ENCODE measurements at places on chromosomes 7 and 10. TPM values are rescaled to one million over a fixed set of nuclear protein-coding genes. Genes with fewer than 3 reads are reported as not detected.
A peak's percentile ranks its signal among the peaks of the same experiment; 100 is the strongest.

Gene C7orf33
- not detected for total RNA-seq

Gene CALCR
- total RNA-seq = not detected

- H3K4me3 ChIP-seq = no peak overlapping the region
- H3K36me3 ChIP-seq = peaks cover 14% of the 10 kb centered on the region
- H3K4me1 ChIP-seq = peaks cover 66% of the 10 kb centered on the region
These were observed 12.3 kb downstream of the ZYX start for GRCh38 chr7:143393267-143394041.

DNA sequence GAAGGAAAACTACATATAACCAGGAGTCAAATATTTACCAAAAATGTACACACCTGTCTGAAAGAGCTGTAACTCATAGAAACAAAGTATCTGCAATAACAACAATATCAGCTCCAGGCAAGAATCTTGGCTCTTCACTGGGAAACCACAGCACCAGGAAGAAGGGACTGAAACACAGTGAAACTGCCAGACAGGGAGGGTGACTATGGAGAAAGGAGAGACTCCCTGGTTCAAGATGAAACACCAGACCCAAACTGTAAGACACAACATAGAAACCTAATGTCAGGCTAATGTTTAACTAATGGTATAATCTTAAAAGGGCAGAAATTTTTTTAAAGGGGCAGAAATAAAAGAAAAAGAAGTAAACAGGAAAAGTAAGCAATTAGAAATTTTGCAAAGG lies 11.5 kb upstream of the TAS2R39 start:
- H3K4me3 ChIP-seq = no peak overlapping the region
- no peak for DNase-seq
- no peak overlapping the region for H3K27ac ChIP-seq
- H3K36me3 ChIP-seq = no peaks in the 10 kb centered on the region

DNA sequence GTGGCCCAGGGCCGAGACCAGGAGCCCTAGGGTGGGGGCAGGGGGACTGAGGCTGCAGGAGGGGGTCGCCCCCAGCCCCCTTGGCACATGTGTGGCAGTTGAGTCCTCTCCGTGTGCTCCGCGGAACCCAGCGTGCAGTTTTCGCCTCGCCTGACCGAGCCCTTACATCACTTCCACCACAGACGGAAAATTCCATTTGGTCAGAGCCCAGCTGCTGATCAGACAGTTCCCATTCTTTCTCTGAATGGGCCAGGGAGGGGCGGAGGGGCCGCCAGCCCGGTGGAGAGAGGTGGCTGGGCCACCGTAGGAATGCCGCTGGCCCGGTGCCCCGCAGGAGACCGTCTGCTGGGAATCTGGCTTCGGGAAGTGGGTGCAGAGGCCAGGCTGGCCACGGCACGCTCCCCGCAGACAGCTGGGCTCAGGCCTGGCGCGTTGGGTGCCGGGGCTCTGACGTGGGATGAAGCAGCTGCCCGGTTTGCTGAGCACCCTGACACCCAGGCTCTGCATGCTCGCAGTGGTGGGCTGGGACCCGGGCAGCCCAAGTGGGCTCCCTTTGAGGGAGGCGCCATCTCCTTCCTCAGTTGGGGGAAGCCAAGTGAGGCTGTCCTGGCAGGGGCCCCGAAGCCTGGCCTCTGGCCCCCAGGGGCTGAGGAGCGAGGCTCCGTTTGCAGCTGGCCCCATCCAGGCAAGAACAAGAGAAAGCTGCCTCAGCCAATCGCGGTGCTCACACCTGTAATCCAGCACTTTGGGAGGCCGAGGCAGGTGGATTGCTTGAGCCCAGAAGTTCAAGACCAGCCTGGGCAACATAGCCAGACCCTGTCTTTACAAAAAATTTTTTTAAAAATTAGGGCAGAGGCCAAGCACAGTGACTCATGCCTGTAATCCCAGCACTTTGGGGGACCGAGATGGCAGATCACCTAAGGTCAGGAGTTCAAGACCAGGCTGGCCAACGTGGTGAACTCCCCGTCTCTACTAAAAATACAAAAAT lies 9.9 kb downstream of the TTYH3 start:
- peaks cover 41% of the 10 kb centered on the region for H3K4me1 ChIP-seq
- DNase-seq = peak; percentile 99
- no peak overlapping the region for H3K4me3 ChIP-seq
- peak overlapping the region; percentile 94 for H3K27ac ChIP-seq
- no peaks in the 10 kb centered on the region for H3K27me3 ChIP-seq

Gene GIMAP6
- total RNA-seq = 87.8 TPM

DNA sequence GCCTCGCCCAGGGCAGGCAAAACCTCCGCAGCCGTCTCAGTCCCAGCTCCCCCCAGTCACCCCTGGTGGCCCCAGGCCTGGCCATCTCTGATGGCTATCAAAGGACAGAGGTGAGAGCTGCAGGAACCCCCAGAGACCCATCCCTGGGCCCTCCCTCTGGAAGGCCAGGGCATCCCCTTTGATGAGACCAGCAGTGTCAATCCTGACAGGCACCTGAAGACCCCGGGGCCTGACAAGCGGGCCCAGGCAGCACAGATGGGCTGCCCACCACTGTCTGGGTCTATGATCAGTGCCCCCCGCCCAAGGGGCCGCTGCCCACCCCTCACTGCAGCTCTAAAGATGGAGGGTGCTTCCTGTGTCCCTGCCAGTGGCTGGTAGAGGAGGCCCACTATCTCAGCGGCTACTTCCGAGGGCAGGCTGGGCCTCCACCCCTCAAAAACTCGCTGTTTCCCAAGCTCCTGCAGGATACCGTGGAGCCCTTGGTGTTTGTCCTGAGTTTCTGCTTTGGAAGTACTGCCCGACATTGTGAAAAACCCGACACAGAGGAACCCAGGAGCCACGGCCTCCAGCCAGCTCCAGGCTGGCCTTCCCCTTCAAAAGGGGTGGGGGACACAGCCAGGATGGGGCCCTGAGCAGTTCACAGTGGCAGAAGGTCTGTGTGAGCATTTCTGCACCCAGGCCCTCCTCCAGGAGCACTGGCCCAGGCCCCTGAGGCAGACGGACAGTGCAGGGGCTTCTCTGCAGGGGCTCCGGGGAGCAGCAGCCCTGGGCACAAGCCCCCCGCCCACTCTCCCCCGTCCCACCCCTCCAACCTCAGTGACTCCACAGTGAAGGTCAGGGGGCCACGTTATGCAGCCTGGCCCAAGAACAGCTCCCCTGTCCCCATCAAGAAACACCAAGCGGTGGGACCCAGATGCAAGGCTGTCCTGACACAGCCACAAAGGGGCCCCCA lies 99.2 kb downstream of the PDGFA start:
- no peaks in the 10 kb centered on the region for H3K27me3 ChIP-seq
- no peak for DNase-seq
- H3K36me3 ChIP-seq = no peaks in the 10 kb centered on the region
- no peak overlapping the region for H3K4me3 ChIP-seq

Gene COL28A1
- not detected for total RNA-seq

Gene CYP2C9
- total RNA-seq = not detected

Gene HOXA11
- total RNA-seq = 16.7 TPM

DNA sequence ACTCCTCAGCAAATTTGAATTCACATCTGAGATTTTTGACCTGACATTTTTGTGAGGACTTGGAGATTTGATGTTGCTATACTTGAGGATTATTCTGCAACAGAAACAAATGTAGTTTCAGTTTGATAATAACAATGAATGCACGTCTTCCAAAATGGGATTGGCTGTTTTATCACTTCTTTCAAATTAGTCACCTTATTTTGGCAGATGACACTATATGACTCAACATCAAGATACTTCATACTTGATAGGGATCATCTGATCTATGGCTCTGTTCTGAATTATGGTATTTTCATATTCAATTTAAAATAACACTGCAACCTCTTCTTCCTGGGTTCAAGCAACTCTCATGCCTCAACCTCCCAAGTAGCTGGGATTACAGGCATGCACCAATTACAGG lies 24.2 kb downstream of the ARL5B start:
- H3K27ac ChIP-seq = no peak overlapping the region
- H3K27me3 ChIP-seq = no peaks in the 10 kb centered on the region
- H3K36me3 ChIP-seq = no peaks in the 10 kb centered on the region
- no peak for DNase-seq

Gene TWIST1
- not detected for total RNA-seq

All from endothelial cell of umbilical vein (primary cell).